ENCODE measurements at places on chromosomes 1 and 21.

DNA sequence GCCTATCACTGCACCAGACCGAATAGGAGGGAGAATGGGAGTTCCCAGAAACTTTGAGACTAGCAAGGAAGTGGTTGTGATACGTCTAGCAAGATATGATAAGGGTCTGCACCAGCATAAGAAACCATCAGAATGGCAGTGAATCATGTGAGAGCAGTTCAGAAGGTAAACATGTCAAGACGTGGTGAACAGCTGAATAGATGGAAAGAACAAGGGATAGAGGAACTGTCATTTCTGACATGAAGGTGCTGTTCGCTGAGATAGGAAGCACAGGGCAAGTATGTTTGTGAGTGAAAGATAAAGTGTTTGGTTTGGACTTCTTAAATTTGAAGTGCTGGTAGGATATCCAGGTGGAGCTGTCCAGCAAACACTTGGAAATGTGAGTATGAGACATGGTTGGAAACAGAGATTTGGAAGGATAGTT is 1.1 kb upstream of the AGO1 start:
- no peak overlapping the region for H3K27ac ChIP-seq
- H3K4me1 ChIP-seq, result peaks cover 39% of the 10 kb centered on the region
- peaks cover 7% of the 10 kb centered on the region for H3K27me3 ChIP-seq
- no peaks in the 10 kb centered on the region for H3K36me3 ChIP-seq
- no peak overlapping the region for H3K4me3 ChIP-seq
- DNase-seq, result no peak

GRCh38 chr1:216766633-216767327 is 43.6 kb upstream of the ESRRG start:
- no peak for DNase-seq
- no peaks in the 10 kb centered on the region for H3K27me3 ChIP-seq
- no peaks in the 10 kb centered on the region for H3K4me1 ChIP-seq
- H3K4me3 ChIP-seq, result no peak overlapping the region

GRCh38 chr1:224880593-224881307 is 48.7 kb upstream of the DNAH14 start:
- H3K27me3 ChIP-seq, result no peaks in the 10 kb centered on the region
- no peak for DNase-seq
- H3K4me1 ChIP-seq, result no peaks in the 10 kb centered on the region
- H3K4me3 ChIP-seq, result no peak overlapping the region
- no peaks in the 10 kb centered on the region for H3K36me3 ChIP-seq

GRCh38 chr1:230542054-230542453 is 100.2 kb upstream of the COG2 start:
- H3K4me1 ChIP-seq, result no peaks in the 10 kb centered on the region

DNA sequence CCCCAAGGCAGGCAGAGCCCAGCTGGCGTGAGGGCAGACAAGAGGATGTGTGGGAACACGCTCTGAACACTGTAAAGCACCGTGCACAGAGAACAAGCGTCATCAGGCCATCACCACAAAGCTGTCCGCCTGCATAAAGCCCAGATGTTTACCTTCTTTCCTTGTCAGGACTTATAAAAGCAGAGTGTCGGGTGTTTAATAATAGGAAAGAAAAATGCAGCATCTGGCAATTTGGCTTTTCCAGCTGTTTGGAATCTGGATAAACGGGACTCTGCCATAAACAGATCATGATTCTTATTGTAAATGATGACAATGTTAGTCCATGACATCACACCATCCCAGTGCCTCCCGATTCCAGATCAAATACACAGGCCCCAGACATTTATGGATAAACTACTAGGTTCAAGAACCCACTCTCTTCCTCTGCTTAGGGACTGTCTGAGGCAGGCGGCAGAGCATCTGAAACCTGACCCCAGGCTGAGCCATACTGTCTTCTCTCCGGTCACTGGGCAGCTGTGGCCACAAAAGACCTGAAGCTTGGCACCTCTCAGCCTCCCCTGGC is 4.2 kb downstream of the GLIS1 start:
- no peaks in the 10 kb centered on the region for H3K36me3 ChIP-seq
- peaks cover 12% of the 10 kb centered on the region for H3K4me1 ChIP-seq
- no peak for DNase-seq
- no peak overlapping the region for H3K4me3 ChIP-seq
- H3K27ac ChIP-seq, result no peak overlapping the region

DNA sequence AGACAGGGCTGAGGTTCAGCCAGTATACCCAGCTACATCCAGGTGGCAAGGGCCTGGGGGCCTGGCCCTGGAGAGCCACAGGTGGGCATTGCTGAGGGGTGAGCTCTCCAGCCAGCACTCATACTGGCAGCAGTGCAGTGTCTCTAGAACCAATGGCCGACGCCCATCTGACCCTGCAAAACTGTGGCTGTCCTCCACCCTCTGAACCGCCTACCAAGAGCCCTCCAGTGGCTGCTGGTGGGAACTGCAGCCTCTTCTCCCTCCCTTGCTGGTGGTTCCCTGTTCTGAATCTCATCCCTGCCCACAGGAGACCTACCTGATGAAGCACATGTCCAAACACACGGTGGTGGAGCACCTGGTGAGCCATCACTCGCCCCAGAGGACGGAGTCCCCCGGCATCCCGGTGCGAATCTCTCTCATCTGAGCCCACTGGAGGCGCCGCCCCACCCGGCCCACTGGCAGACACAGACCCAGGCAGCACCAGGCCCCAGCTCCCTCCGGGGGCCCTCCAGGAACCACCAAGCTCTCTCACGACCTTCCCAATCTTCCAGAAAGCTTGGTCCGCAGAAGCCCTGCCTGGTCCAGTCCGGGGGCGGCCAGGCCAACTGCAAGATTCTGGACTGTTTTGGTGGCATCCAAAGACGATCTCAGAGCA is 22.1 kb downstream of the A3GALT2 start:
- H3K4me1 ChIP-seq, result peaks cover 14% of the 10 kb centered on the region
- H3K36me3 ChIP-seq, result peaks cover 9% of the 10 kb centered on the region
- H3K27ac ChIP-seq, result no peak overlapping the region
- no peak overlapping the region for H3K4me3 ChIP-seq

DNA sequence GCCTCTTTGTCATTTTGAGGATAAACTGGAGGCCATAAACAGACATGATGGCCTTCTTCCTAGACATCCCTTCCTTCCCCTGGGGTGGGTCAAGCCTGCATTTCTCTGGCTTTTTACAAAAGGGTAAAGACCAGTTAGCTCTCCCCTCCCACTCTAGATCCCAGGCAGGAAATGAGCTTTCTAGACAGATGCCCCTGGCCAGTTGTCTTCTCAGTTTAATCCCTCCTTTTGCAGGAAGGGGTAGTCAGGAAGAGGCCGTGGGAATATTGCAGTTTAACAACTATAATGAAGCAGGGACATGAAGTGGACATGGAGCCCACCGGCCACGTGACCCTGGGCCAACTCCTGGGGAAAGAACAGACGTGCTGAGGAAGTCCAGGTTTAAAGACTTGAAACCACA is 85.7 kb downstream of the NID1 start:
- no peak for DNase-seq
- no peaks in the 10 kb centered on the region for H3K4me1 ChIP-seq
- no peak overlapping the region for H3K4me3 ChIP-seq
- no peak overlapping the region for H3K27ac ChIP-seq

GRCh38 chr1:33443705-33444180 is 12.8 kb upstream of the PHC2 start:
- H3K27me3 ChIP-seq, result peaks cover 23% of the 10 kb centered on the region
- no peak overlapping the region for H3K4me3 ChIP-seq
- H3K4me1 ChIP-seq, result no peaks in the 10 kb centered on the region
- DNase-seq, result no peak
- H3K36me3 ChIP-seq, result no peaks in the 10 kb centered on the region

GRCh38 chr1:60169206-60169605 is 95.6 kb upstream of the C1orf87 start:
- DNase-seq, result no peak
- no peaks in the 10 kb centered on the region for H3K36me3 ChIP-seq
- H3K4me3 ChIP-seq, result no peak overlapping the region

GRCh38 chr1:179325836-179326235 is 32.2 kb downstream of the SOAT1 start:
- no peaks in the 10 kb centered on the region for H3K4me1 ChIP-seq
- peaks cover 43% of the 10 kb centered on the region for H3K36me3 ChIP-seq
- H3K4me3 ChIP-seq, result no peak overlapping the region
- no peak overlapping the region for H3K27ac ChIP-seq
- no peaks in the 10 kb centered on the region for H3K27me3 ChIP-seq

GRCh38 chr1:219367496-219367895 is 193.8 kb downstream of the LYPLAL1 start:
- no peak for DNase-seq
- no peak overlapping the region for H3K4me3 ChIP-seq
- H3K27ac ChIP-seq, result no peak overlapping the region

- H3K36me3 ChIP-seq, result no peaks in the 10 kb centered on the region
- no peaks in the 10 kb centered on the region for H3K4me1 ChIP-seq
- H3K27me3 ChIP-seq, result peaks cover 6% of the 10 kb centered on the region
Observed at GRCh38 chr1:197485790-197486189, 217.7 kb downstream of the CRB1 start.

DNA sequence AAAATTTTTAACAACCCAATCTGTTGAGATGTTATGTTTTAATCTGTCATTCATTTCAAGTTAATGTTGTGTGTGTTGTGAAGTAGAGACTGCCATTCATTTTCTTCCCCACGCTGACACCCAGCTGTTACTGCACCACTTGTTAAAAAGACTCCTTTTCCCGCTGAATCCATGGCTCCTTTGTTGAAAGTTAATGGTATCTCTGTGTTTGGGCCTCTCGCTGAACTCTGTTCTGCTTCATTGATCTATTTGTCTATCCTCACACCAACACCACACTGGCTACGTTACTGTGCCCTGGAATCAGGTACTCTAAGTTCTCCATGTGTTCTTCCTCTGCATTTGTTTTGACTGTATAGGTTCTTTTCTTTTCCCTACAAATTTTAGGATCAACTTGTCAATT is 58.2 kb downstream of the PDE9A start:
- no peak overlapping the region for H3K4me3 ChIP-seq
- H3K36me3 ChIP-seq, result no peaks in the 10 kb centered on the region
- H3K4me1 ChIP-seq, result no peaks in the 10 kb centered on the region
- DNase-seq, result no peak
- no peak overlapping the region for H3K27ac ChIP-seq

DNA sequence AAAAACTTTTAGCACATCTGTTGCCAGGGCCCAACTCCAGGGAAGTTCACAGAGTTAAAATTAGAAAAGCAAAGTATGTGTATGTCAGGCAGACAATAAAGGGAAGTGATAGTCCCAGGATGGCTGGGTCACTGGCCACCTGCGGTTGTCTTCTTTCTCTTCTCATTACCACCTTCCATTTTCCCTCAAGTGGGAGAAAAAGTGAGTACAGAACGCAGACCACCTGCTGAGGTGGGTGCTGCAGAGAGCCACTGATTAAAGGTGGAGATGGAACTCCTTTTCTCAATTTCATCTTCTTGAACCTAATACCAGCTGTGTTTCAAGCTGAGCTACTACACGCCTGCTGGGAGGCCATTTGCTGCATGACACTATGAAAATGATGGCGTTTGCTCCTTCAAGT is 88.8 kb upstream of the PDE4B start:
- no peak overlapping the region for H3K27ac ChIP-seq
- no peak for DNase-seq
- H3K4me3 ChIP-seq, result no peak overlapping the region

DNA sequence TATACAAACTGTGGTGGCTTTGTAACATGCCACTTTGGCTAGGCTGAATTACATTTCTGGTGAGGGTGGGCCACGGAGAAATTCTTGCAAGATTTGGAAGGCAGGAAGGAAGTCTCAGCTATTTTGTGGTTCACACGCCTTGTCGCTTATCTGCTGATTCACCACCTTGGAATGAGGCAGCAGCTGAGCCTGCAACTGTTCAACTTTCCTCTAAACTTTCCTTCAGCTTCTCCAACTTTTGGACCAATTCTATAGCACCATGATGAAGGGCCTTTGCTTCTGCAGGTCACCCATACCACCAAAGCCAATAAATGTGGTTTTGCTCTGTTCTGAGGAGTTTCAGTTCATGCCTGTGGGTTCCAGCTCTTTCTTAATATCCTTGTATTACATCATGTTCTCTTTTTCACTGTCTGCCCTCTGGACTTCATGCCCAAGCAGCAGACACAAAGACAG is 337.6 kb upstream of the SNX7 start:
- H3K27me3 ChIP-seq, result no peaks in the 10 kb centered on the region
- H3K4me1 ChIP-seq, result no peaks in the 10 kb centered on the region
- H3K36me3 ChIP-seq, result no peaks in the 10 kb centered on the region
- no peak for DNase-seq

GRCh38 chr1:118306851-118307250 is 121.8 kb upstream of the SPAG17 start:
- H3K4me3 ChIP-seq, result no peak overlapping the region
- no peak overlapping the region for H3K27ac ChIP-seq

DNA sequence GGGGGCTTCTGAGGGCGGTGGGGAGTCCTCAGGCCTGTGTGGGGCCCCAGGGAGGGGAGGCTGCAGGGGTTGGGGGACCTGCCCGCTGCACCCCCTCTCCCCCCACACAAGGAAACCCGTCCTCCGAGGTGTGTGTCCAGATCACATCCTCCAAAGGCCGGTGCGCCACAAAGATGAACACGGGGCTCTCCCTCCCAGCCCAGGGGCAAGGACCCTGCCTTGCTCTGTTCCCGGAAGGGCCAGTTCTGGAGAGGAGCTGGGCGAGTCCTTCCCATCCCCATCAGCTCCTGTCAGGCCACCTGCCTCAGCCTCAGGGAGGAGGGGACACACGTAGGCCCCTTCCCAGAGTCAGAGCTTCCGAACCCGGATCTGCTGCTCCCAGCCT is 2.5 kb upstream of the TTLL10 start:
- no peaks in the 10 kb centered on the region for H3K36me3 ChIP-seq
- H3K4me3 ChIP-seq, result no peak overlapping the region
- peaks cover 38% of the 10 kb centered on the region for H3K4me1 ChIP-seq
- H3K27me3 ChIP-seq, result no peaks in the 10 kb centered on the region
- H3K27ac ChIP-seq, result no peak overlapping the region

GRCh38 chr1:171931752-171932151 is 90.5 kb downstream of the DNM3 start:
- H3K4me3 ChIP-seq, result no peak overlapping the region
- no peaks in the 10 kb centered on the region for H3K27me3 ChIP-seq
- H3K36me3 ChIP-seq, result no peaks in the 10 kb centered on the region
- no peak overlapping the region for H3K27ac ChIP-seq
- DNase-seq, result no peak

DNA sequence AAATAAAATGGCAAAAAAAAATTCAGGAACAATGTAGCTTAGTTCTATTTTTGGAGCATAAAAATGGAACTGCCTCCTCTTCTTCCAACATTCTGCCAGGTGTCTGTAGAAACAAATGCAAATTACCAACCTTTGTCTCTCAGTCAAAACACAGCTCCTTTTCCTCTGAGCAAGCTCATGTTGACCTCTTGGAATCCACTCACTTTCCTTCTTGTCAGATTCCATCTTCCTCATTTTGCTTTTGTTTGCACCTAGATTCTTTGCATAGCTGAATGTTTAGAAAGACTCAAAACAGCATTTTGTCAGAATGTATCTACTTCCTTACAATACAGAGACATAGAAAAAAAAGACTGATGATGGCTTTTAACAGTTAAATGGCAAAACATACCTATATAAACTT is 178.2 kb downstream of the ADGRL2 start:
- no peak overlapping the region for H3K4me3 ChIP-seq
- no peak for DNase-seq
- no peaks in the 10 kb centered on the region for H3K4me1 ChIP-seq
- H3K36me3 ChIP-seq, result no peaks in the 10 kb centered on the region
- no peak overlapping the region for H3K27ac ChIP-seq

GRCh38 chr1:202016811-202017748 is 6.7 kb downstream of the ELF3 start:
- H3K27ac ChIP-seq, result no peak overlapping the region
- H3K36me3 ChIP-seq, result no peaks in the 10 kb centered on the region
- no peak overlapping the region for H3K4me3 ChIP-seq
- H3K27me3 ChIP-seq, result peaks cover 2% of the 10 kb centered on the region
- no peak for DNase-seq

Data from CD4-positive, CD25-positive, alpha-beta regulatory T cell (primary cell).